ENCODE measurements at places on chromosomes 7 and 10.

GRCh38 chr7:100003711-100004661 is 11.4 kb upstream of the ZKSCAN1 start:
- no peak for DNase-seq

- no peak for DNase-seq
Measured at GRCh38 chr10:126108693-126109092, 212.3 kb downstream of the FANK1 start.

GRCh38 chr7:77619314-77619713 is 76.9 kb upstream of the RSBN1L start:
- DNase-seq: no peak

DNA sequence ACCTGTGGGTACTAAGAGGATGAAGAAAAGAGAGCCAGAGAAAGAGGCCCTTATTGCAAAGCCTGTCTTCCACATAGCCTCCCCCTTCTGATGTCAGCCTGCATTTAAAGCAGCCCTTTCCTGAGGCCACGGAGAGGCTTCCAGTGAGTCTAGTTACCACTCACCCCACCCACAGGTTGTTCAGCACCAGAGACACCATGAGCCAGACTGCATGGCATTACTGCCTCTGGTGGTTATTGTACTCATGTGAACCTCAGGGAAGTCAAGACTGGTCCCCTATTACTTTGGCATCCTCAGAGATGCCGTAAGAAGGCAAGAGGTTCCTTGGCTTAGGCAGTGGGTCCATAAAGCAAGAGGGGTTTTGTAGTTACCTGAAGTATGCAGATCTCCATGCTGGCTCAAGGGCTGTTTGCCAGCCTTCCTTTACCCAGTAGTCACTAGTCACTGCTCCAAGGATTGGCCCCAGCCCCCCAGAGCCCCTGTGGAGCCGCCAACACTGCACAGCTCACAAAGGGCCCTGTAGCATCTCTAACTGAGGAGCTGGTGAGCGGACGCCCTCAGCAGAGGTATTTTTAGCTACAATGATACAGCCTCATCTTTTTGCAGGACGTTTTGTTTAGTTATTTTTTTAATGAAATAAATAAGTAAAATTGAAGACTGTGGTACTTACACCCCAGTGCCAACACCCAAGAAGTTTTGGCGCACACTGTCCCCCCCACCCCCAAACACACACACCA is 20.7 kb downstream of the LRRC4 start:
- no peak for DNase-seq

DNA sequence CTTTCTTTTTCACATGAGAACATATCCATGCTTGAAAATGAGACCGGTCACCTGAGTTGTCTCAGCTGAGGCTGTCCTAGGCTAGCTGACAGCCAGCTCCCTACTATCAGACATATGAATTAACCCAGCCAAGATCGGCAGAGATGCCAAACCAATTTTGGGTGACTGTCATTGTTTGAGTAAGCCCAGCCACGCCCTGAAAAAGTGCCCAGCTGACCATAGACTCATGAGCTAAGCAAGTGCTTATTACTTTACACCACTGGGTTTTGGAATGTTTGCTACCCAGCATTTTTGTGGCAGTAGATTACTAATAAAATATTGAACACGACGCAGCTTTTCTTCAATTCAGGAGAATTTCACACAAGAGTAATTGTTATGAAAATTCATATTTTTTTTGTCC is 265.2 kb upstream of the LYZL1 start:
- no peak for DNase-seq

- DNase-seq: no peak
Measured at GRCh38 chr7:22109761-22110160, 164.1 kb upstream of the CDCA7L start.

DNA sequence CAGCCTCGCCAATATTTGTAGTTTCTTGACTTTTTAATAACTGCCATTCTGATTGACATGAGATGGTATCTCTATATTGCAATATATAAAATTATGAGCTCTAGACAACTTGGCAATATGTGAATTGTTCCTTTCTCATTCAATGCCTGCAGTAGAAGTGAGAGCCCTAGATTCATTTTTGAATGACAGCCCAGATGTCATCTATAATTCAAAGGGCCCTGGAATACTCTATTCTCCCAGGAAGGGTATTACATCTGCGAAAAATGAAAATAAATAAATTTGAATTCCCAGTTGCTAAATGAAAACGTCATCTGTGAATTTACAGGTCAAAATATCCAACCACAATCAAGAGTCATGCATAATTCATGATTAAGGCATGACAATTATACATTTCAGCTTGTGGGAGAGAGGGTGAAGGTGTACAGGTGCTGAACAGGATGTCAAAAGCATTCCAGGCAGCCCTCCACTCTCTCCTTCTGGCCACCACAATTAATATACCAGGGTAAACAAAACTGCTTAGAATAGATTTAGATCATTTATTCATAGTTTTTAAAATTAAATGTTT is 1147.3 kb downstream of the XPNPEP1 start:
- DNase-seq: no peak

DNA sequence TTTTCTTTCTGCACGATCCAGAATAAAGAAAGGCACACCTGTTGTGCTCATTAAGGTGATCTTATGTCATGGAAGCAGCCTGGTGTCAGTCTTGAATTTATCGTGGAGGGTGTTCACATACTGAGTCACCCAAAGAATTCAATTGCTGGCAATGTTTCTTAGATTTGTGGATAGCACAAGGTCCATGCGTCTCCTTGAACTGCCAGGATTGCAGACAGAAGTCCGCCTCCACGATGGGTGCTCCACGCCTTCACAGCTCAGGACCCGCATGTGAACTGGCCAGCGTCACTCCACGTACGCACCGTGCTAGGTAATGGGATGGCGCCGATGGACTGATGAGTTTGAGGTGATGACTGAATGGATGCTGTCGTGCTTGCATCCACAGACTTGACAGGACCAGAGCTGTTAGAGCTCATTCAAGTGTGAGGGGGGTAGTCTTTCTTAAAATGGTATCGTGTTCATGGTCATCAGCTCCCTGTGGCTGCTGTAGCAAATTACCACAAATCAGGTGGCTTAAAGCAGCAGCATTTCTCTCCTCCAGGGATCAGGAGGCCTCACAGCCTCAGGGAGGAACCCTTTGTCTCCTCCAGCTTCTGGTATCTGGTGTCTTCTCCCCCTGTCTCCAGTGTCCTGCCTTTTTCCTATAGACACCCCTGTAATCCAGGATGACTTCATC is 65.4 kb upstream of the DNAJB6 start:
- DNase-seq: no peak

- no peak for DNase-seq
Measured at GRCh38 chr7:99729486-99730237, 5.3 kb downstream of the CYP3A7 start.

GRCh38 chr10:86793696-86794095 is 37.3 kb downstream of the BMPR1A start:
- DNase-seq: no peak

DNA sequence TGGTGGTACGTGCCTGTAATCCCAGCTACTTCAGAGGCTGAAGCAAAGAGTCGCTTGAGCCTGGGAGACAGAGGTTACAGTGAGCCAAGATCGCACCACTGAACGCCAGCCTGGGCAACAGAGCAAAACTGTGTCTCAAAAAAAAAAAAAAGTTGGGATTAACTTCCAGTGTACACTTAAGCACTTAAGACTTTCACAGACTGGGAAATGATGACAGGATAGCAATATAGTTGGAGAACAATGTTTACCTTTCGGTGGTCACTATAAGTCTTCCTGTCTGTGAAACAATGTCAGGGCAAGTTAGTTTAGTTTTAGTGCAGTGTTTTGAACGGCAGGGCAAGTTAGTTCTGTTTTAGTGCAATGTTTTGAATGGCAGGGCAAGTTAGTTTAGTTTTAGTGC is 130.2 kb downstream of the TPST1 start:
- DNase-seq: no peak

- DNase-seq: peak; percentile 62
Measured at GRCh38 chr10:97072851-97073665, 112.7 kb downstream of the SLIT1 start.

DNA sequence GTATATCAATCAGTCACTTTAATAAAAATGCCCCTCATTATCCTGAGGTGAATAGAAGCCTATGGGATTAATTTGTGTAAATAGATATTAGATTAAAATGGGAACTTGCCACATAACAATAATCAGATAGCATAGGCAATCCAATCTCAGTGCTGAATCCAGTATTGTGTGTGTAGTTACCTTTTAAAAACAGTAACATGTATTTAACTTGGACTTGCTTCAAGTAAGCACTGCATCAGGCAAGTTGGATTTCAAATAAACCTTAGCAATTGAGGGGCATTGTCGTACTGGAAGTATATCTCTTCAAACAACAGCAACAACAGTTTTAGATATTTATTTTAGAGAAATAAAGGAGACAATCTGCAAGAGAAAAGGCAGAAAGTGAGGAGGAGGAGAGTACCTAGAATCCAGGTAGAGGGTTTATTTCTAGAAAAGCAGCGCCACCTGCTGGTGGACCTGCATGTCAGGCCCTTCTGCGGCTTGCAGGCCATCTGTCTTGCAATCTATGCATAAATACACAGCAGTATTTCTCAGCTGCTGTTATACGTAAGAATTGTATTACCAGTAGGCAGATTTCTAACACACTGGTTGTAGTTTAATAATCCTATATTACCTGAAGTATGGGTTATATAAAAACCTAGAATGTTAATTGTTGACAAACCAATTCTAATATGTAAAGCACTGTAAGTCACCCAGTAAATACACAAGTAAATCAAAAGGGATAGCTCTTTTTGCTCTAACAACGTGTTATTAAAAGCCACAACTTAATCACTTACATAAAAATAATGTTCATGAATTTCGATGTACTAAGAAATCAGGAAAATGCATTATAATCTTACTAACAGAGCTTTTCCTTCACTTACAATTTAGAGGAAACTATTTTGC is 652.8 kb downstream of the KCNMA1 start:
- DNase-seq: peak; percentile 57

DNA sequence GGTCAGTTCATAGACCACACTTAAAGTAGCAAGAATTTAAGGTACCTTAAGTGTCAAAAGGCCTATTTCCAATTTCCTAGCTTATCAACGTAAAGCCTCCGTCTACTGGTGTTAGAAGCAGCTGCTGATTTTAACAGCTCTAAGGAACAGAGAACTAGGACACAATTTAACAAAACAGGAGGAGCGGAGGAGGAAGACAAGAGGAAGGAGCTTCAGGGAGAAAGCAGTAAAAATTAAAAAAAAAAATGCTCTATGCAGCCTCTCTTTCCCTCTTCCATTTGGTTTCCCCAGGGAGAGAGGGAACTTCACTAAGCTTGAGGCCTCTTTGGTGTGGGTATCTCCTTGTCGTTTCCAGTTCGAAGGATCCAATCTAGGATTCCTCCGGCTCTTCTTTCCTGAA is 22.7 kb downstream of the ARHGAP21 start:
- no peak for DNase-seq

DNA sequence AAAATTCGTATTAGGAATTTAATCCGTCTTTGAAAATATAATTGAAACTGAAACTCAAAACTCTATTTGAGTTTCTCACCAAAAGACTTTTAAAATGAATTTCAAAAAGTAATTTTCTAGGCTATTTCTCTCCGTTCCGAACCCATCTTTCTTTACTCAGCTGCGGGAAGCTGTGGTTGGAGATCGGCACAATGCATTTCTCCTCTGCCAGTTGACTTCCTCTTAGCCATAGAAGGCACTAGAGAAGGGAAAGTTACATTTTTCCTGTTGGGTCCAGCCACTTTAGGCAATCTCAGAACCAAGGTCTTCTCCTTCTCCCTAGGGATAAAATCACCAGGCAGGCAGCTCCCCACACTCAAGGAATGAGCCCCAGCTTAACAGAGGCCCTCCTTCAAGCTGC is 133.6 kb upstream of the COL1A2 start:
- no peak for DNase-seq

GRCh38 chr7:91778416-91778815 is 102.1 kb downstream of the MTERF1 start:
- no peak for DNase-seq

DNA sequence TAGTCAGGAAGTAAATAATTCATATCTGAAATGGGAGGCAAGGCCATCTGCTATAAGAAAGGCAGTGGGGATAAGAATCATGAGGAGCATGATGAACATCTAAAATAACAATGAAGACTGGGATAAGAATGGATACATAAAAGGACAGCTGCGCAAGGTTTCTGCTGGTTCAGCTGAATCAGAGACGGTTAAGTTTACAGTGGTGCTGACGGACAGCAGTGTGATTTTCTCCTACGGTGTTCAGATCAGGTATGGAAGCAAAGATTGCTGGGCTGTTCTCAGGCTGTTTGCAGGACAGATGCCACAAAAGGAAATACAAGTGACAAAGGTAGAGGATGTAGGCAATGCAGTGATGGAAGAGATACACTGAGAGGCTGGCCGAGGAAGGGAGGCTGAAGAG is 8.4 kb downstream of the CYCS start:
- no peak for DNase-seq

GRCh38 chr7:116633131-116633988 is 38.6 kb upstream of the MET start:
- DNase-seq: no peak

DNA sequence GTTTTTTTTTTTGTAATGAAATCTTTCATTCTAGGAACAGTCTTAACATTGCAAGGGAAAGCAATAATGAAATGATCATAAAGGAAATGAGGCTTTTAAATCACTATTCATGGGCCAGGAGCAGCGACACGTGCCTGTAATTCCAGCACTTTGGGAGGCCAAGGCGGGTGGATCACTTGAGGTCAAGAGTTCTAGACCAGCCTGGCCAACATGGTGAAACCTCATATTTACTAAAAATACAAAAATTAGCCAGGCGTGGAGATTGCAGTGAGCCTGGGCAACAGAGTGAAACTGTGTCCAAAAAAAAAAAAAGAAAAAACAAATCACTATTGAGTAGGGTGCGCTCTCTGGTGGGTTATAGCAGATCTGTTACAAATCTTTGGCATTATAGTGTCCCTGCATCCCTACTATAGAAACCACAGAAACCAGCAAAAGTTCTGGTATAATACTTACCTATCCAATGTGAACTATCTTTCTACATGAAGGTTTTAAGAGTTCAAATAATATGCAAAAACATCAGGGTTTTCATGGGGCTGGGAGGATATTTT is 72.1 kb downstream of the GLI3 start:
- DNase-seq: no peak

DNA sequence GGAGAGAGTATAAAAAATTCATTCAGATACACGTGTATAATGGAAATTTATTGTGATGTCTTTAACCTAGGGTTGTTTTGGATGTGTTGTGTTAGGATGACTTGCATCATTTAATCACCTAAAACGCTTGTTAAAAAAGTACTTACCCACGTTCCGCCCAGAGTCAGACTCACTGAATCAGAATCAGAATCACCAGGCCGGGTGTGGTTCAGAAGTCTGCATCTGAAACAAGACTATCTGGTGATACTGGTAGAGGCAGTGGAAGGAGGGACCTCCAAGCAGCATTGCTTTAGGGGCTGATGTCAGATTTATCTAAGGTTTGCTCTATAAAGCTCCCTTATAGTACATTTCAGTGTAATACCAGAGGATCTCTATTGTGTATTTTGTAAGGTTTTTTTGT is 20.5 kb upstream of the PLXDC2 start:
- DNase-seq: no peak

GRCh38 chr10:52949899-52950298 is 177.3 kb upstream of the MBL2 start:
- no peak for DNase-seq

All from stimulated activated CD4-positive, alpha-beta T cell treated with anti-CD3 and anti-CD28 coated beads, Interleukin-15, amount 100 ng/mL, for 48 hours (primary cell).